ENCODE measurements at places on chromosomes 16 and 17. TPM values are rescaled to one million over a fixed set of nuclear protein-coding genes. Genes with fewer than 3 reads are reported as not detected.
A peak's percentile ranks its signal among the peaks of the same experiment; 100 is the strongest.

THRA gene
- 30.7 TPM for total RNA-seq

RUNDC3A gene
- not detected for total RNA-seq

DNA sequence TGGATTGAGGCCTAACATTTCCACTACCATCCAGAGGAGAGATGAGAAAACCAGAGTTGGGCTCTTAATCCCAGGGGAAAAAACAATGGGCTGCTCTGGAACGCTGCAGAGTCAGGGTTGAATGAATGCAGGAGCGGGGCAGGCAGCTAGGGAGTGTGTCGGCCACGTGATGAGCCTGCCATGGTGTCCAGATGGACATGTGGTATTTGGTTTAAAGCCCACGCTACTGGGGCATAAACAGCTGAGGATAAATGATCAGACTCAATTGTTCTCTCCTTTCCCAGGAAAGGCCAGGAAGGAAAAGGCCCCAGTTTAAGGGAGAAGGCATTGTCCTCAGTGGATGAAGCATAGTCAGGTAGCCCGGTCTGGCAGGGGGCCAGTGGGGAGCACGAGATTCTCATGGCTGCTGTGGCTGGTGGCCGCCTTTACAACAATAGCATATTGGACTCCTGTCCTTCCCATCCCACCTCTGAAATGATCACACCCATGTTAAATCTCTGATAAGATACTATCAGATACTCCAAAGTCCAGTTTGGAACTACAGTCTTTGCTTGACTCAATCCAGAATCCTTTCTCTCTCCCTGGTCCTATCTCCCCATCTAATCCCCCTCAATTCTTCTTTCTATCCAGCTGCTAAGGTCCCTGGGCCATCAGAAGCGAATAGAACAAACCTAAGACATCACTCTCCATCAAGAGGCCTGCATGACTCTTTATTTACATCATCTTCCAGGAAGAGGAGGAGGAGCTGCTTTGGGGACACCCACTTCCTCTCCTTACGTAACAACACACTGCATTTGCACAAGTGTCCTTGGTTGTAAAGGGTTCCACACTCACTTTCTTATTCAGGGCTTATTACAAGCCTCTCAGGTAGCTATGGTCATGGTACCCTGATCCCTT is 20.4 kb downstream of the CA4 start:
- DNase-seq = peak; percentile 22
- peaks cover 5% of the 10 kb centered on the region for H3K27me3 ChIP-seq
- peaks cover 57% of the 10 kb centered on the region for H3K4me1 ChIP-seq
- no peaks in the 10 kb centered on the region for H3K36me3 ChIP-seq
- H3K27ac ChIP-seq = peak overlapping the region; percentile 2
- no peak overlapping the region for H3K4me3 ChIP-seq

- H3K4me3 ChIP-seq = peak overlapping the region; percentile 78
- DNase-seq = peak; percentile 86
- H3K4me1 ChIP-seq = peaks cover 87% of the 10 kb centered on the region
- peaks cover 5% of the 10 kb centered on the region for H3K27me3 ChIP-seq
These were observed 16.4 kb downstream of the SAP30BP start for GRCh38 chr17:75683583-75683982.

- no peaks in the 10 kb centered on the region for H3K27me3 ChIP-seq
- no peaks in the 10 kb centered on the region for H3K4me1 ChIP-seq
- H3K4me3 ChIP-seq = no peak overlapping the region
- no peak overlapping the region for H3K27ac ChIP-seq
These were observed 204.3 kb downstream of the SPECC1 start for GRCh38 chr17:20213449-20213848.

DNA sequence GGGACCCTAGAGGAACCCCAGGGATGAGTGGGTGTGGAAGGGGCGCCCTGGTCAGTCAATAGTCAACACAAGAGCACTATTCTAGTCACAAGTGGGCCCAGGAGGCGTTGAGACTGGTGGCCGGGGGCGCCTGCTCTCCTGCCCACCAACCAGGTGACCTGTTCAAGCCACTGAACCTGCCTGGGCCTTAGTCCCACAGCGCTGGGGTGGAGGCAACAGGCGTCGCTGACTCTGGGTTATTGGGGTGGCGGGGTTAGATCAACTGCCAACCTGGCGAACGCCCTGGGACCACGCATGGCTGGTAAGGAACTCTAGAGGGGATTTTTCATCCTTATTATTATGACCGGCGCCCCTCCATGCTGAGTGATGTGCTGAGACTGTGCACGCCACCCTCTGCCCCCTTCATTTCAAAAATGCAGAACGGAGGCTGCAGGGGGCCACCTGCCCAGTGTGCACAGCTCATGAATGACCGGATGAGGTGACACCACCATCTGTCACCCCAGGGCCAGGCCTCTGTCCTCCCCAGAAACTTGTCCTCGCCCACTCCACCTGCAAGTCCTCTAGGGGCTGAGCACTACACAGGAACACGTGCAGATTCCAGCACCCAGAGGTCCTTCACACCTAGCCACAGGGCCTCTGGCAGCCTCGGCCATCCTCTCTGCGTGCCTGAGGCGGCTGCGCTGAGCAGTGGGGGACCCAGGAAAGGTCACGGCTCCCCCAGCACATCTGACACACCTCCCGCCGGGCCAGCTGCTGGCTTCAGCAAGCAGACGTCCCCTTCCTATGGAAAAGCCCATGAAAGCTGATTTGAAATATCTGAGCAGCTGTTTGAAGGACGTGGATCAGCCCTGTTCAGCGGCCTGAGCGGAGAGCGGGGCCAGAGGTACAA is 51.6 kb upstream of the DNAH17 start:
- peaks cover 19% of the 10 kb centered on the region for H3K27me3 ChIP-seq
- H3K4me3 ChIP-seq = no peak overlapping the region
- no peaks in the 10 kb centered on the region for H3K36me3 ChIP-seq
- no peak for DNase-seq

SRL gene
- total RNA-seq = not detected

Measured in HFFc6 (cell line).